ENCODE measurements at places on chromosomes 1 and 21. TPM values are rescaled to one million over a fixed set of nuclear protein-coding genes. Genes with fewer than 3 reads are reported as not detected.

Gene BTBD8
- 2.9 TPM for total RNA-seq

DNA sequence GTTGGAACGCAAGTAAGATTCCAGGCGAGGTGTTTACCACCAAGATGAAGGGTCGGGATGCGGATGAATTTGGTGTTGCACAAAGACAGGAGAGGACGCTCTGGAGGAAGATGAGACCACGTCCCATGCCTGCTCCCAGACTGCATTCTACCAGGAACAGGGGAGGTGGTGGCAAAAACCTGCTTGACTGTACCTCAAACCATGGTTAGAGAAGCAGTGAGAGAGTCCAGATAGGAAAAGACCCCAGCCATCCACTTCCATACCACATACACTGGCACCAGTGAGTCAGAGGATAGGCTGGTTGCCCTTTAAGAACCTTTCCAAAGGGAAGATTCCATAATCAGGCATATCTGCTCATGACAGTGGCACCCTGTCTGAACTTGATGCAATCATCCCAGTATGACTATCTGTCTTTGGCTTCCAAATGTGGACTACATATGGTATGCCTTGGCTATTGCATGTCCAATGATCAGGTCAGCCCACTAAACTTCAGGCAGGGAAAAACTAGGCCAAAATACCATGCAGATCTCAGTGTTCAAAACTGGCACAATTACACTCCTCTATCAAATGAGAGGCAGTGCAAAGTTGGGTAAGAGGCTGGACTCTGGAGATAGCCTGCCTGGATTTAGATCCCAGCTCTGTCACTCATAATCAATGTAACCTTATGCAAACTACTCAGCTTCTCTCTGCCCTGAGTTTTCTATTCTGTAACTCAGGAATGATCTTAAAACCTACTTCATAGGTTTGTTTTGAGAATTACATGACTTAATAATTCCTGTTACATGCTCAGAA, 20.6 kb downstream of the NPR1 start:
- no peak overlapping the region for H3K27ac ChIP-seq
- no peaks in the 10 kb centered on the region for H3K36me3 ChIP-seq
- no peaks in the 10 kb centered on the region for H3K27me3 ChIP-seq
- no peaks in the 10 kb centered on the region for H3K4me1 ChIP-seq

- H3K27me3 ChIP-seq: no peaks in the 10 kb centered on the region
- H3K27ac ChIP-seq: no peak overlapping the region
- no peak for DNase-seq
Measured at GRCh38 chr1:230224101-230224960, 157.3 kb downstream of the GALNT2 start.

- peaks cover 2% of the 10 kb centered on the region for H3K27me3 ChIP-seq
- no peak overlapping the region for H3K4me3 ChIP-seq
- no peaks in the 10 kb centered on the region for H3K36me3 ChIP-seq
Measured at GRCh38 chr1:114618606-114619005, 37.2 kb upstream of the BCAS2 start.
